Astrocyte of the spinal cord (primary cell): ENCODE measurements at places on chromosomes 12 and 14.
A peak's percentile ranks its signal among the peaks of the same experiment; 100 is the strongest.

DNA sequence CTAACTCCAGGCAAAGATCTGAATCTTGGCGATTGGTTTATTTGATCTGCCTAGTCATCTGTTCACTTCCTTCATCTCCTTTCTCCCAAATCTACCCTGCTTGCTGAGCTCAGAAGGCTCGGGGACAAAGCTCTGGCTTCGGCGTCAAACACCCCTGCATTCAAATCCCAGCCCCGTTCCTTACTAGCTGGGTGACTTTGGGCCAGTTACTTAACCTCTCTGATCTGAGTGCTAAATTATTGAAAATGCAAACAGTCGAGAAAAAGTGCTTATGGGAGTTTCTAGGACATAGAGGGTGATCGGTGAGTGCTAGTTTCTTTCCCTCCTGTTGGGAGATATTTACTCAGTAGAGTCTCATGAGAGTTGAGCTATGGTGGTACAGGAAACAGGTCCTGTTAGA lies 121.2 kb upstream of the RFLNA start:
- no peak for DNase-seq

- DNase-seq = peak; percentile 47
These were observed 1.5 kb downstream of the DDHD1 start for GRCh38 chr14:53151523-53152183.

DNA sequence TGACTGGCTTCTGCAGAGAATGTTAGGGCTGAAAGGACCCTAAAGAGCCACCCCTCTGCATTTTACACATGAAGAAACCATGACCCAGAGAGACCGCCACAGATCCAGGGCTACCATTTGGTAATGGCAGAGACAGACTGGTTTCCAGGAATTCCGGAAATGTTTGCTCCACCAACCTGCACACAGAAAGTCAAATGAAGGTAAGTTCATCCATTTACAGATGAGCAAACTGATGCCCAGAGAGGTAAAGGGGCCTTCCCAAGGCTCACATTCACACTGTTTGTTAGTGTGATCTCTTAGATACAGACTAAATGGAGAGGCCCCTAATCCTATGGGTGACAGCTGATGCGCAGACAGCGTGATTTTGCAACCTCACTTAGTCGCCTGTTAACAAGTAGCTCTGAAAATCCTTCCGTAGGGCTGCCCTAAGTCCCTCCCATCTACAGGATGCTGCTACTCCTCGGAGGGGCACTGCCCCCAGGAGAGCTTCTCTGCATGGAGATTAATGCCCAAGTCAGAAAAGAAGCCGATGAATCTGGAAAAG lies 33.8 kb downstream of the ZFP36L1 start:
- no peak for DNase-seq

- DNase-seq = no peak
These were observed 25.2 kb downstream of the SERPINA1 start for GRCh38 chr14:94363151-94363624.

DNA sequence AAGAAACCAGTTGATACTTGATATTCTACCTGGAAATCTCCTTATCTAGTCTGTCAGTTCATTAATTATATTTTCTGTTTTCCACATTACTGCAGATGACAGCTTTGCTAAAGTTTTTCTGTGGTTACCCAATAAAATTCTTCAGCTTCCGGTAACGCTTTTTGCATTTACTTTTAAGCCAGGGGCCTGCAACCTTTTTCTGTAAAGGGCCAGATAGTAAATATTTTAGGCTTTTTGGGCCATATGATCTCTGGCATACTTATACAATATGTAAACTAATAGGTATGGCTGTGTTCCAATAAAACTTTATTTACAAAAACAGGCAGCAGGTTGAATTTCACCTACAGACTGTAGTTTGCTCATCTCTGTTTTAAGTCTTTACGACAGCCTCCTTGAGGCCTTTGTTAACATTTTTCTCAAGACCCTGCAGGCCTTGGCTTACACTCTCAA lies 48.3 kb downstream of the SPATS2 start:
- DNase-seq = no peak

DNA sequence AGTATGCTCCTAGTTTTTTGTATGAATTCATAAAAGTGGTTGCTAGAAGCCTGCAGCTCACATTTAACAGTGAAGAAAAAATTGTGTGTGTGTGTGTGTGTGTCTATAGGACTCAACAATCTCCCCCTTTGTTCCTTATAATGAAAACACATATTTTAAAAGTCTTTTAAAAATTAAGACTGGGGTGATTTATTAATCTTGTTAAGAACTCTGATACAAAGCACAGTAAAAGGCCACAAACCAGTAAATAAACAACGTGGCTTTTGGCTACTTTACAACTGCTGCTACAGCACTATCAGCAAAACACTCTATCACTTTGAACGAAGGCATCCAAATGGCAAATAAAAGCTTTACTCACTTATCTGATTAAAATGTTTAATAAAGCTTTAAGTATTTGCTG lies 594 bp upstream of the VCPKMT start:
- no peak for DNase-seq

DNA sequence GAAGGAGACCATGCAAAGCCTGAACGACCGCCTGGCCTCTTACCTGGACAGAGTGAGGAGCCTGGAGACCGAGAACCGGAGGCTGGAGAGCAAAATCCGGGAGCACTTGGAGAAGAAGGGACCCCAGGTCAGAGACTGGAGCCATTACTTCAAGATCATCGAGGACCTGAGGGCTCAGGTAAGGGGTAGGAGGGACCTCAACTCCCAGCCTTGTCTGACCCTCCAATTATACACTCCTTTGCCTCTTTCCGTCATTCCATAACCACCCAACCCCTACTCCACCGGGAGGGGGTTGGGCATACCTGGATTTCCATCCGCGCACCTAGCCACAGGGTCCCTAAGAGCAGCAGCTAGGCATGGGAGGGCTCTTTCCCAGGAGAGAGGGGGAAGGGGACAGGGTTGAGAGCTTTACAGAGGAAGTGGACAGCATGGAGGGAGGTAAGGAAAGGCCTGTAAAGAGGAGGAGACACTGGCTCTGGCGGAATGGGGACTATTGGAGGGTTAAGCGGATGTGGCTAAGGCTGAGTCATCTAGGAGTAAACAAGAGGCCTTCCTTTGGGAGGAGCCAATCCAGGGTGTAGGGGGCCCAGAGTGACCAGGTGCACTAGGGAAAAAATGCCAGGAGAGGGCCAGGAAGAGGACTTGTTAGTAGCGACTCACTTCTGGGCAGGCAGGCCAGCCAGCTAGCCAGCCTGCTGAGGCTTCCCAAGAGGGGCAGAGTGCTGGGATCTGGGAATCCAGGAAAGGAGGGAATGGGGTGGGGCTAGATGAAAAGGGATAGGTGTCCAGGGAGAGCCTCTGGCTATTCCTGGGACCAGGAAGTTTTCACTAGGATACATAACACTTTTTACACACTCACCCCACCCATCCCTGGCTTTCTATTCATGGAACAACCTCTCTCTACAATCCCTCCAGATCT lies 754 bp downstream of the KRT18 start:
- DNase-seq = peak; percentile 92
